ENCODE measurements at places on chromosomes 2 and 18.
A peak's percentile ranks its signal among the peaks of the same experiment; 100 is the strongest.

GRCh38 chr18:67425672-67426071 lies 90.8 kb downstream of the DSEL start:
- DNase-seq: no peak

DNA sequence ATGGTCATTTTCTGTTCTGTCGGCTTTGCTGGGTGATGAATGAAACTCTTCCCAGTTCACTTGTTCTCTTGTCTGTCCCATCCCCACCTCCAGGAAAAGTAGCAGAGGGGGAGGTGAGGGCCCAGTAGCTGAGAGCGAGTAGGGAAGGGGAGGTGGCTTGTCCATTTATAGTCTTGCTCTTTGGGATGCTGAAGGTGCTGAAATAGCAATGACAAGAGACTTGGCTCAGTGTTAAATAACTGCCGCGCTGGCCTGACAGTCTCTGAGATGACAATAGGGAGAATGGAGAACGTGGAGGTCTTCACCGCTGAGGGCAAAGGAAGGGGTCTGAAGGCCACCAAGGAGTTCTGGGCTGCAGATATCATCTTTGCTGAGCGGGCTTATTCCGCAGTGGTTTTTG lies at the start of gene SMYD1:
TSS of gene SMYD1 (plus strand) at position 228 of the 400 bp plus-strand sequence. CDS start at position 268, 40 bp downstream.
- no peak for DNase-seq

DNA sequence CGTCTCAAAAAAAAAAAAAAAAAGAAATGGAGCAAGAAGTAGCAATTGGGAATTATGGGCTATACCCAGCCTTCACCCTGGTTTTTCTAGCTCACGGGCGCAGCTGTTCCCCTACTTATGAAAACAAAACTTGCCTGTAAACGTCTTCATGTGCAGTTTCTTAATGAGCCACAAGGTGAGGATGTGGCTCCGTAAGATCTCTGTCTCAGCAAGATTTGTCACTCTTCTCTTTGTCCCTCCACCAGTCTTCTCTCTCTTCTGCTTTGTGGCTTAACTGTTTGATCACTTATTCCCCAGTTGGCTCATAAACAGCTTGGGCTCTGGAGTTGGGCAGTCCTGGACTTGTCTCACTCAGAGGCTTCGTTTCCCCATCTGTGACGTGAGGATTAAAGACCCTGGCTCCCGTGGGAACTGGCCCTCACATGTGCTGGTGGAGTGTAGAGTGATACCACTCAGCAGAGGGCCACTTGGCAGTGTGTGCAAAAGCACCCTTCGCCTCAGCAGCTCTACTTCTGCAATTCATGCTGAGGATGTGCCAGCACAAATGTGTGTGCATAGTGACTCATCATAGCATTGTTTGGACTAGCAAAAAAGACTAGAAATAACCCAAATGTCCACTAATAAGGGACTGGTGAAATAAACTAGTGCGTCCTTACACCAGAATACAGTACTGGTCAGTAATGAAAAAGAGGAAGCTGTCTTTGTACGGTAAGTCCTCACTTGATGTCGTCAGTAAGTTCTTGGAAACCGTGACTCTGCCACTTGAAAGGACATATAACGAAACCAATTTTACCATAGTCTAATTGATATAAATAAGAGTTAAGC lies 8.7 kb downstream of the CEP68 start:
- DNase-seq: peak; percentile 75

DNA sequence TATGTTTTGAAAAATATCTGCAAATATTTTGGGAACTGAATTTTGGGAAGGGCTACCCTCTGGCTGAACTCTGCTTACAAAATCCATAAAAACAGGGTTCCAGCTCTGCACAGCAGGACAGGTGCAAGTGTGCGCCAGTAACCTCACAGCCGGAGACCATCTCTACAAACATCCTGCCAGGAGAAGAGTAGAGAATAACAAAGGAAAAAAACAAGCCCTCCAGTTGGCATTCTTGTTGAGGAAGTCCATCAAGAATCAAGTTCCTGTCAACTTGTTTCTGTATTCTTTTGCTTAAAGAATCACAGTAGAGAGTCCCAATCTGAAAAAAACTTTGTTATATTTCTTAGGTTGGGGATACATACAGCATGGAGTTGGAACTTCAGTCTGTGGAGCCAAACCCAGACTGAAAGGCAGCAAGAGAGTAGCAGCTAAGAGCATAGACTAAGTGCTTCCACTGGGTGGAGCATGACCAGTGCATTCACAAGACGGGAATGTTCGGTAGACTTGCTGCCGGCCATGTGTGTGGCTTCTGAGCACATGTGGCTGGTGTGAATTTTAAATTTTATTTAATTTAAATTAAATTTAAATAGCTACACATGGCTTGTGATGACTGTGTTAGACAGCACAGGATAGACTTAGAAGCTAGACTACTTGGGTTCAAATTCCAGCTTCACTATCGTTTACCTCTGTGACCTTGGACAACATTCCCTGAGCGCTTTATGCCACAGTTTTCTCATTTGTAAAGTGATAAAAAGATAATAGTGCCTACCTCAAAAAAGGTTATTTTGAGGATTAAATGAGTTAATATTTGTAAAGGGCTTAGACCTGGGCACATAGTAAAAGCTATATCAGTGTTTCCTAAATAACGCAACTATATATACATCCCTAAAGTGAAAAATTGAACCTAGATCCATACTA lies 41.9 kb downstream of the SPTBN1 start:
- DNase-seq: no peak

DNA sequence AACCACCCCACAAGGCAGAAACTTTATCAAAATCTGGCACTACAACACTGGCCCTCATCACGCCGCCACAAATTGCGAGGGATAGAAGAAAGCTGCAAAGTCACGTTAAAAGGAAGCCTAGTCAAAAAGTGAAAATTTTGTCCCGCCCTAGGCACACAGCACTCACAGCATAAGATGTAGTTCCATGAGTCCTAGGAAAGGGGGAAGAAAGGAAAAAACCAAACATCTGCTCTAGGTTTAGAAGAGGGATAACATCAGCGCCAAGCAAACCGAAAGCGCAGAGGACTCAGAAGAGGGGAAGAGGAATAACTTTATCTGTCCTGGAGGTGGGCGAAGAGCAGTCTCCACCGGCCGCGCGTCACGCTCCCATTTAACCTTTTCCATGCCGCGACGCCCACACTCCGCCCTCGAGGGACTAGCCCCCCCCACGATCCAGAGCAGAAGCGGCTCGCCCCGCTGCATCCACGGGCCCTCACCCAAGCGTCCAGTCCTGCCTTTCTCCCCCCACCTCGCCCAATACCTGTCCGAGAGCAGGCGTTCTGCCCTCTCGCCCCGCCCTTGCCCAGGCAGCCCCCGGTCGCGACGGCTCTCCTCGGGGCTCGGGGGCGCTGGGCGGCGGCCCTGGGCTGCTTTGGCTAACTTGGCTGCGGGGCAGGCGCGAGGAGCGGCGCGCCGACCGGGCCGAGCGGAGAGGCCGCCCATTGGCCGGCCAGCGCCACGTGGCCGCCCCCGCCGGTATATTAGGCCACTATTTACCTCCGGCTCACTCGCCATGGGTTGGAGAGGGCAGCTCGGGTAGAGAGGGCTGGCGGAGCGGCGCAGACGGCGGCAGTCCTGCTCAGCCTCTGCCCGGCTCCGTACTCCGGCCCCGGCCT lies at the start of gene HOXD1:
TSS of gene HOXD1 (plus strand) at position 770 of the 875 bp plus-strand sequence. CDS start 134 bp downstream, outside the sequence.
- DNase-seq: peak; percentile 49

- no peak for DNase-seq
These were observed 112.3 kb upstream of the SLC8A1 start for GRCh38 chr2:40564184-40564583.

All from GM10248 (cell line).